ENCODE measurements at places on chromosomes 16 and 17. TPM values are rescaled to one million over a fixed set of nuclear protein-coding genes. Genes with fewer than 3 reads are reported as not detected.
A peak's percentile ranks its signal among the peaks of the same experiment; 100 is the strongest.

KRT15 gene
- total RNA-seq = not detected

DNA sequence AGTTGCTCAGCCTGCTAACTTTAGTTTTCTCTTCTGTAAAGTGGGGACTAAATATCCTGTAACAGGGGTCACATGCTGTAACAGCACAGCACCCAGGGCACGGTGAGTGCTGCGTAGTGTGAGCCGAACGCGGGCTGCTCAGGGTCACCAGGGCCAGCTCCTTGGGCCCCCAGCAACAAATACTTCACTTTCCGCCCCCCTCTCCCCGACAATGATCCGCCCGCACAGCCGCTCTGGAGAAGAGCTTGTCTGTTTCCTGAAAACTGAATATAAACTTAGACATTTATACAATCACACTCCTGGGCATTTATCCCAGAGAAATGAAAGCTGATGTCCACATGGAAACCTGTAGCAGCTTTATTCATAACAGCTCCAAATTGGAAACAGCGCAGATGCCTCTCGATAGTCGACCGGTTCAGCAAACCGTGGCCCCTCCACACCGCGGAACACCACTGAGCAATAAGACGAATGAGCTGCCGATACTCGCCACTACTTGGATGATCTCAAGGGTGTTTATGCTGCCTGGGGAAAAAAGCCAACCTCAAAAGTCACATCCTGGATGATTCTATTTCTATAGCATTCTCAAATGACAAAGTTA lies 267.2 kb downstream of the PARN start:
- no peak for DNase-seq
- H3K27me3 ChIP-seq = no peaks in the 10 kb centered on the region
- no peak overlapping the region for H3K4me3 ChIP-seq
- no peak overlapping the region for H3K27ac ChIP-seq
- no peaks in the 10 kb centered on the region for H3K36me3 ChIP-seq
- H3K4me1 ChIP-seq = no peaks in the 10 kb centered on the region

CCDC47 gene
- total RNA-seq = 67.7 TPM

SRR gene
- total RNA-seq = 4.9 TPM

ITPRIPL2 gene
- total RNA-seq = 14.3 TPM

GRCh38 chr17:68701046-68701445 lies 99.9 kb upstream of the FAM20A start:
- no peak overlapping the region for H3K4me3 ChIP-seq
- no peaks in the 10 kb centered on the region for H3K36me3 ChIP-seq
- no peak for DNase-seq

CCT6B gene
- 1.9 TPM for total RNA-seq

DNA sequence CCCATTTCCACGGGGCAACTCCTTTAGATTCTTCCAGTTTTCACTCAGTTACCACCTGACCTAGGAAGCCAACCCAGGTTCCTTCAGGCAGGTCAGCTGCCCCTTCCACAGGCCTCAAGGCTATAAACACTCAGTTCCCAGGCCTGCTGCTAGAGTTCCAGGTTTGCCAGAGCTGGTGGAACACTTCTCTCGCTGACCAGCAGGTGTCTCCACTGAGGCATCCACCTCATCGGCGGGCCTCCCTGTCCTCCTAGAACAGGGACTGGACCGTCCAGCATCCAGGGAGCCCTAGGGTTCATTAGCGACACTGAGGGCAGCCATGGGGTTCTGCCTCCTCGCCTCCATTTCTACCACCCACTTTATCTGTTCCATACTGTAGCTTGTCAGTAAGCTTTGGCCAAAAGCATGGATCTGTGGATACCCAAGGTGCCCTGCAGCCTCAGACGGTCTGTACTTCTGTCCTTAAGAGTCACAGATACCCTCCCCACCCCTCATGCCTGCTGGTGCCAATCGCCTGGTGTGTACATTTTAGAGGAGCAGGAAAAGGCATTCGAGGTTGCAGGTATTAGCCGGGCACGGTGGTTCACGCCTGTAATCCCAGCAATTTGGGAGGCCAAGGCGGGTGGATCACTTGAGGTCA lies 29.0 kb downstream of the PIMREG start:
- H3K4me3 ChIP-seq = no peak overlapping the region
- no peaks in the 10 kb centered on the region for H3K36me3 ChIP-seq
- no peaks in the 10 kb centered on the region for H3K27me3 ChIP-seq

CCL8 gene
- not detected for total RNA-seq

CLDN7 gene
- total RNA-seq = 20.2 TPM

KCNJ12 gene
- total RNA-seq = 0.67 TPM

CCDC154 gene
- total RNA-seq = not detected

DNA sequence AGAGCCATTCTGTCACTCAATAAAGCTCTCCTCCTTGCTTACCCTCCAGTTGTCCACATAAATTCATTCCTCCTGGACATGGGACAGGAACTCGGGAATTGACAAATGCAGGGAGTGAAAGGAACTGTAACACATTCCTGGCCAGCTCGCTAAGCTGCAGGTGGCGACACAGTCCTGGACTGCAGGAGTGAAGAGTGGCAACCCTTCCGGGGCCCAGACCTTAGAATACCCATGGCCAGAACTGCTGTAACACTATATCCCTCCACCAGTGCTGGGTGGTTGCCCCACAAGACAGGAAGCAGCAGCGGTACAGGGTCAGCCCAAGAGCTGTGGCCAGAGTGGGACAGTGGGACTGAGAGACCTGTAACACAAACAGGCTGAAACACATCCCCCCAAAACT lies 30.3 kb upstream of the KIF2B start:
- H3K4me3 ChIP-seq = no peak overlapping the region
- H3K27me3 ChIP-seq = peaks cover 4% of the 10 kb centered on the region
- no peaks in the 10 kb centered on the region for H3K4me1 ChIP-seq
- H3K36me3 ChIP-seq = no peaks in the 10 kb centered on the region
- H3K27ac ChIP-seq = no peak overlapping the region

DNA sequence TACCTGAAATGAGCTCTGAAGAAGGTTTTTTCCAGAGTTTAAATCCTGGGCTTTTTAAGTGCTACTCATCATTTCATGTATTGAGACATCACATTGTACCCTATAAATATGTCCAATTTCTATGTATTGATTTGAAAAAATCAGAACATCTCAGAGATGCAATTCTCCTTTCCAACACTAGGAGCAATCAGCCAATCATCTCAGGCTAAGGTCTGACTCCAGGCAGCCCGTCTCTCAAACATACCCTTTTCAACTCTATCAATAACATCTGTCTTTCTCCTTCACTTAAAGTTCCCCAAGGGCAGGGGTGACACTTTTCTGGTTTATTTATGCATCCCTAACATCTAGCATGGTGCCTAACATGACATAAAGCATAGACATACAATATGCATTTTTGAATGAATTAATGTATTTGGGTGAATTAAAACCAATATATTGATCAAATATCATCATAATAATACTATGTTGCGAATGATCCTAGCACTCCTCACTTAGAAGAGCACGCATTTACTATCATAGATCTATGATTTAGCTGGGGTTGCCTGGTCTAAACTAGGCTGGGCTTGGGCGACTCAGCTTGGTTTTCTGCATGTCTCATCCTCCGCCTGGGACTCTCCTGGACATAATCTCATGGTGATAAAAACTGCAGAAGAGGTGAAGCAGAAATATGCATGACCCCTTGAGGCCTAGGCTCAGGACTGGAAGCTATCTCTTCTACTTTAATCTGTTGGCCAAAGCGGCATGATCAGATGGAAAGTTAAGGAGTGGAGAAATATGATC lies 5.2 kb upstream of the CDH11 start:
- H3K4me1 ChIP-seq = peaks cover 10% of the 10 kb centered on the region
- no peak for DNase-seq
- H3K4me3 ChIP-seq = no peak overlapping the region
- peaks cover 3% of the 10 kb centered on the region for H3K27me3 ChIP-seq
- H3K27ac ChIP-seq = no peak overlapping the region

DNA sequence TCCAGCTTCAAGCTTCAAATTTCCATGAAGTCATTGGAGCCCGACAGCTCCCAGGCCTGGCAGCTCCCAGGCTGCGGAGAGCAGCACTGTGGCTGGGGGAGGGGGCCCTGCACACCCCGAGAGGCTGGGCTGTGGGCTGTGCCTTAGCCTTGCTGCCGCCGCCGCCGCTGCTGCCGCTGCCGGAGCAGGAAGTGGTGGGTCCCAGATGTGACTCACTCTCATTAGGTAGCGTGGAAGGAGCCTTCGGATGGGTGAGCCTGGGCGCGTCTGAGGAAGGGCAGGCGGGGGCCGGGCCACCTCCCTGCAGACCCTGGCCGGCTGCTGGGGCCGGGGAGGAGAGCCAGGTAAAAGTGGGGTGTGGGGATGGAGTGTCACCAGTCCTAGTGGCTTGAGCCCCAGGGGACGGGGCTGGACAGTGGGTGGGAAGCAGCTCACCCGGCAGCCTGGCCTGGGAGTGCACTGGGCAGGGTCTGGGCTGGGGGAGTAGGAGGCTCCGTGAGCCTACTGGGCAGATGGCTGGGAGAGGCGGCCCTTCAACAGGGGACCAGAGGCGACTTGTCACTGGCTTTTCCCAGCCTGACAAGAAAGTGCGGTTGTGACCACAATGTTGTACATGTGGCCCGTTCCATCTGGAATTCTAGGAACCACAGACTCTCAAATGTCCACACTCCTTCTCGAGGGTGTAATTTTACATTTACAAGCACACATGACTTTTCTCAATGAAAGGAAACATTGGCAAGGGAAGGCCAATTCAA lies at the start of gene ADCY7:
TSS of gene ADCY7 (plus strand) at position 215 of the 755 bp plus-strand sequence. CDS start 21,629 bp downstream, outside the sequence.
- H3K4me3 ChIP-seq = peak within 1 kb of the TSS; percentile 23
- H3K27me3 ChIP-seq = no peaks in the 10 kb centered on the region
- DNase-seq = peak; percentile 64
- H3K4me1 ChIP-seq = peaks cover 11% of the 10 kb centered on the region
- H3K27ac ChIP-seq = peak within 1 kb of the TSS; percentile 64

DNA sequence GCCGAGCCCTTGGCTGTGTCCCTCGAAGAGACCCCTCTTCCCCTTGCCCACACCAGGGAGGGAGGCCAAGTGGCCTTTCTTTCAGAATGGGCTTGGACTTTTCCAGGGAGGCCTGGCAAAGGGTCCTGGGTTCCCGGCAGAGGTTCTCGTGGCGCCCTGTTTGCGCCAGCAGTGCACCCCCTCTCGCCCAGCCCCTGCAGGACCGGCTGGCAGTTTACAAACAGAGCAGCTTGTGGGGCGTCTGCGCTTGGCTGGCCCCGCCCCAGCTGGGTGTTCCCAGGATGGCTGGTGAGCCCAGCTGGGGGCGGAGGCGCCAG lies 137.8 kb upstream of the CIBAR2 start:
- H3K27me3 ChIP-seq = no peaks in the 10 kb centered on the region
- no peaks in the 10 kb centered on the region for H3K36me3 ChIP-seq
- H3K4me1 ChIP-seq = peaks cover 11% of the 10 kb centered on the region
- DNase-seq = no peak
- no peak overlapping the region for H3K4me3 ChIP-seq

- H3K27ac ChIP-seq = no peak overlapping the region
- no peaks in the 10 kb centered on the region for H3K36me3 ChIP-seq
- H3K4me1 ChIP-seq = no peaks in the 10 kb centered on the region
- DNase-seq = no peak
- no peak overlapping the region for H3K4me3 ChIP-seq
Measured at GRCh38 chr16:55915096-55915827, 40.1 kb upstream of the CES5A start.

GRCh38 chr17:65561452-65562205 lies at the start of gene AXIN2:
Gene AXIN2 (minus strand): TSS chr17:65561648. CDS start chr17:65558620, 3,028 bp downstream.
- H3K4me3 ChIP-seq = peak within 1 kb of the TSS; percentile 91
- no peaks in the 10 kb centered on the region for H3K27me3 ChIP-seq
- no peaks in the 10 kb centered on the region for H3K36me3 ChIP-seq
- H3K4me1 ChIP-seq = peaks cover 16% of the 10 kb centered on the region
- H3K27ac ChIP-seq = peak within 1 kb of the TSS; percentile 85

SMIM22 gene
- 1.2 TPM for total RNA-seq

DNA sequence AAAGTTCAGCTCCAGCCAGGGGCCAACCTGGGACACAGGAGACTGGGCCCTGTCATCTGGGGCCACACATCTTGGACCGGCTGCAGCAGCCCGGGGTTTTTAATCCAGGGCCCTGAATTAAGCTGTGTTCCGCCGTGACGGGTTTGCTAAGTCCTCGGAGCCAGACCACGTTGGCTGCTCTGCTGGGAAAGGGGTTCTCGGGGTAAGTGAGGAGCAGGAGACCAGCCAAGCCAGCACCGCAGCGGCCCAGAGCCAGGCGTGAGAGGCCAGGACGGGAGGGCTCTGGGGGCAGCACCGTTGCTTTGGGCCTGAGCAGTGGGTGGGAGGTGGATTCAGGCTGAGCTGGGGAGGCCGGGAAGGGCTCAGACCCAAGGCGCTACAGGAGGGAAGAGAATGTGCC lies 31.3 kb upstream of the CBX4 start:
- H3K4me1 ChIP-seq = no peaks in the 10 kb centered on the region
- H3K27ac ChIP-seq = no peak overlapping the region
- H3K36me3 ChIP-seq = no peaks in the 10 kb centered on the region
- DNase-seq = no peak
- H3K27me3 ChIP-seq = no peaks in the 10 kb centered on the region

- H3K27ac ChIP-seq = no peak overlapping the region
- no peak for DNase-seq
Measured at GRCh38 chr17:48441231-48441711, 11.3 kb upstream of the SKAP1 start.

DNA sequence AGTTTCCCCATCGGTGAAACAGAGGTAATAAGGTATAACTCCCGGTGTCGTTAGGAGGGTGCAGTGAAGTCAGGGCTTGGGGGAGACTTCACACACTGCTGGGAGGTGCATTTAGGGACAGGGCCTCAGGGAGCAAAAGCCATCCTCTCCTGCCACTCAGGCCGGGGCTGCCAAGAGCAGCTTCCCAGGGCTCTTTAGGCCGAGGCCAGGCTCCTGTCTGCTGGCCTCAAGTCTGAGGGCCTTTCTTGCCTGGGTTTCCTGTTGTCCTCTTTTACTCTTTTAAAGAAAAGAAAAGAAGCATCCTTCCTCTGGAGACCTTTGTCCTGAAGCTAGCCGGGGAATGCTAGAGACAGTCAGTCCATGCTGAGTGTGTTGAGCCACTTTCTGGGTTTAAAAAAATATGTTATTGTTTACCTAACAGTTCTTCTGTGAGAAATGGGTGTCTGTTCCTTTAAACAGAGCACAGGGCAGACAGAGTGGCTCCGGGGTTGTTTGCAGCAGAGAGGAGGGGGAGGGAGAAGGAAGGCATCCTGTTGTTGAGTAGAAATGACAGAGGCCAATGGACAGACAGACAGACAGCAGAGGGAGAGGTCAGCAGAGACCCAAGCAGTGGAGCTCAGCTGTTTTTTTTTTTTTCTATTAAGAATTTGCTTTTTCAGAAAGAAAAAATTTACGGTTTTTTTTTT lies 79.1 kb downstream of the C17orf67 start:
- H3K27ac ChIP-seq = no peak overlapping the region
- no peak for DNase-seq
- no peaks in the 10 kb centered on the region for H3K27me3 ChIP-seq
- no peaks in the 10 kb centered on the region for H3K4me1 ChIP-seq

DNA sequence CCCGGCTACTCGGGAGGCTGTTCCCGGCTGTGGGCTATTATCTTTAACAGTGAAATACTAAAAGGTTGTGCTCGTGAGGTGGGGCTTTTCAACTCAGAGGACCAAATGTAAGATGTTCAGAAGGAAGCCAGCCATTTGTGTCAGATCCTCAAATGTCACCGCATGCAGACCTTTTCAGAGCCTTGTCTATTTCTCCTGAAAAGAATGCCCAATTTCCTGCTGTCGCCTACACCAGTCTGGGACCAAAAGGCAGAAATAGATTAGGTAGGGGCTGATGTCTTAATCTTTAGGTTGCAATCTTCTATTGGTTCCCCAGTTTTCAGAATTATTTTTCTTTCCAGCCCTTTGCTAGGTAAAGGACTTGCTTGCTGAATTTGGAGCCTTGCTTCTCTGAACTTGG lies 8.9 kb upstream of the USP31 start:
- no peak for DNase-seq
- no peak overlapping the region for H3K27ac ChIP-seq
- no peaks in the 10 kb centered on the region for H3K36me3 ChIP-seq
